ENCODE measurements at places on chromosomes 4 and X.

DNA sequence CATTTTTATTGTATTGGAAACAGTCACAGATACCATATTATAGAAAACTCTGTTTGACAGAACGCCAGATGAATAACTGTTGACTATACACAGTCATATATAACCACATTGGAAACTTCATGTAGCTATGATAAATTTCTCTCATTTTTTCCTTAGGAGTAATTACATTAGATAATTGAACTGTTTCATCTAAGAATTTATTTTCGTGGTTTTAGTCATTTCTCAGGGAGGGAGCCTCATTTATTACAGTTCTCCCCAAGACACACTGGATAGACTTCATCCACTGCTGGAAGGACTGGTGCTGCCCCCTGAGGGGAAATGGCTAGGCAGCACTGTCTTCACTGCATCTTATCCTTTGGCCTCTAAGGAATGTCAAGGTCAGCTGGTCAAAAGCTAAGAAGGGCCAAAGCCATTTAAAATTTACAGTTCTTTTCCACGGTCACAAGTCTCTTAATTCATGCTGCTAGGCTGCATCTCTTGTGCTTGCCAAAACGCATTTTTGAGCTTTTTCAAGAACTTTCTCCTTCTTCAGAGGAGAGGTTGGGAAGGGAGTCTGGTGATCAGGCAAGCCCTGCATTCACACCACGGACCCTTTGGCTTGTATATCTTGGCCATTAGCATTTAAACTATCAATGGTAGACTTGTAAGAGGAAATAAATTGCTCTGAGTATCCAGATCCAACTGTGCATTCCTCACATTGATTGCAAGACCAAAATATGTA is 145.1 kb downstream of the CBR4 start:
- no peak for DNase-seq

DNA sequence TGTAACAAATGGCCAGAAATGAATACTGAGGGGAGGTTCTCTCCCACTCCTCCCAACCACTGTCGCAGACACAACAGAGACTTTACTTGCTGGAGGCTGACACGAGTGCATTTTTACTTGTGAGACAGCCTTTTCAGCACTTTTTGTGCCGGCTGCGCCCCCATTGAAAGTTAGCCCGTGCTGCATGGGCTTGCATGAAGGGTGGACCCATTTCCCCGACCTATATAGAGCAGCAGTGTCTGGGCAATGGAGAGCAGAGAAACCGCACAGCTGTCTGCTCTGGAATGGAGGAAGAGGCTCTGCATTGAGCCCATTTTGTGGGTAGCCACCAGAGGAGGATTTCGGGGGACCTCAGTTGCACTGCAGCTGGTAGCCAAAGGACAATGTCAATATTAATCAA is 208.8 kb downstream of the UGT8 start:
- no peak for DNase-seq

- no peak for DNase-seq
These were observed 15.6 kb downstream of the LAMTOR3 start for GRCh38 chr4:99878604-99879003.

- DNase-seq: no peak
These were observed 768 bp upstream of the CDKL5 start for GRCh38 chrX:18424482-18425198.

GRCh38 chrX:48781705-48782104 is 4.7 kb upstream of the GATA1 start:
- no peak for DNase-seq

GRCh38 chr4:85420831-85421230 is 54.1 kb upstream of the ARHGAP24 start:
- DNase-seq: no peak

- DNase-seq: no peak
These were observed 17.1 kb downstream of the FBXO8 start for GRCh38 chr4:174266416-174266815.

DNA sequence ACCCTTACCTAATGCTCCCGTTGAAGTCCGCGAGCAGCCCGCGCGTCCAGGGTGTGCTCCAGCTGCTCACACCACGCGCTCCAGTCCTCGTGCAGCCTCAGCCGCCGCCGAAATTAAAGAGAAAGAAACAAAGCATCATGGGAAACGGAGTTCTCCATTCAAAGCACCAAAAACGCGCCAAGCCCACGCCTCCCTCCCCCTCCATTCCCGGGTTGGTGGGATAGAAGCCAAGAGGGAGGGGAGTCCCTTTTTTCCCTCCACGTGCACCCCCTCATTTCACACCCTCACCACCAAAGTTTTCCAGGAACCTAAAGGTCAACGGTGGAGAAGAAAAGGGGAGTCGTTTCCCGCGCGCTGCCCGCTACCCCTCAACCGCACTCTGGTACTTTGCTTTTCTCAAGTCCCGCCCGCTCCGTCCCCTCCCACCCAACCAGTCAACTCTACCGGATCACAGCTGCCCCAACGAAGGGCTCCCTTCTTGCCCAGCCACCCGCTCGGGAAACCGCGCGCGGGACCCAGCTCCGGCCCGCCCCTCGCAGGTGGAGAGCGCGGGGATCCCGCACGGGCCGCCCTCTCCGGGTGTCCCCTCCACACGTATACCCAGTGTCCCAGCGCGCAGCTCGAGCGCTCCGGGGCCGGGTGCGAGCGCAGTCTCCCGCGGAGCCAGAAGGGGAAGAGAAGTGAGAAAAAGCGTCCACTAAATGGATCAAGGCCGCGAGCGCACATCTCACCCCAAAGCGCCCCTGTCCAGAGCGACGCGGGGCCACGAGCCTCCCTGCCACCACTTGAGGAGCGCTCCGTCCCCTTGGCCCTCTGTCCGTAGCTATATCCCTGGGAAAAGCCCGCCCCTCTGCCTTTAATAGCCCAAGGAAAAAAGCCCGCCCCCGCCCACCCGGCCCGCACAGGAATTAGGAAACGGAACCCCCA is 65.1 kb upstream of the CCDC160 start:
- no peak for DNase-seq

GRCh38 chr4:158208963-158209640 is 1.2 kb upstream of the TMEM144 start:
- DNase-seq: no peak

- peak; percentile 0 for DNase-seq
These were observed 31.6 kb upstream of the IRAK1 start for GRCh38 chrX:154051201-154051810.

- DNase-seq: no peak
These were observed 48.4 kb downstream of the ARFIP1 start for GRCh38 chr4:152828122-152828521.

DNA sequence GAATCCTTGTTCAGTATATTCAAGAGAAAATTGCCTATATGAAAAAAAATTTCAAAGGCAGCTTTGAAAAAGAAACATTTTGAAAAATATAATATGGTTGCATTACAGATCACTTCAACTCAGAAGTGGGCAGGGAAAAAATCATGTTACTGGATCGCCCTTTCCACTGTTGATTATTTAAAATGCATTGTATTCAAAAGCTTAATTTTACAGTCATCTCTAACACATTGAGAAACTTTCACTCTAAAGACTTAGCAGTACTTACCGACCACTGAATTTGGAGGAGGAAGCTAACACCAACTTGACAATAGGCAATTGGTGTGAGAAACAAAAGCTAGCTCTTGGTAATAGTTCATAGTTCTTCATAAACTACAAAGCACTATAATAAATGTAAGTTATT is 101.9 kb downstream of the CEP135 start:
- DNase-seq: no peak

GRCh38 chrX:110426155-110426504 is 67.5 kb downstream of the RTL9 start:
- no peak for DNase-seq

DNA sequence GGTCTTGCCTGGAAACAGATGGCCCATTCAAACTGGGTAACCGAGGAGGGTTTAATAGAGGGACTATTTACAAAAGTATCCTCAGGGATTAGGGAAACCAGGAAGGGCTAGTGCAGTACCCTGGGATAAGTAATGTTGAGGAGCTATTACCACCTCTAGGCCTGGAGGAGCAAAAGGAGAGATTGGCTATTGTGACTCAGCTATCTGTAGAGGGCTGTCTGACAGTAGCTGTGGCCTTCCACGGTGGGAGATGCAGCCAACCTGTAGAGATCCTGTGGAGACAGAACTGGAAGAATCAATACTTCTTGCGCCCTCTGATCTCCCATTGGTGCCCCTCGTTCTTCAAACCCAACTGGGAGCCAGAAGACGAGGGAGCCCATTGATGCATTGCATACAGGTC is 34.1 kb upstream of the RPS6KA3 start:
- DNase-seq: no peak

DNA sequence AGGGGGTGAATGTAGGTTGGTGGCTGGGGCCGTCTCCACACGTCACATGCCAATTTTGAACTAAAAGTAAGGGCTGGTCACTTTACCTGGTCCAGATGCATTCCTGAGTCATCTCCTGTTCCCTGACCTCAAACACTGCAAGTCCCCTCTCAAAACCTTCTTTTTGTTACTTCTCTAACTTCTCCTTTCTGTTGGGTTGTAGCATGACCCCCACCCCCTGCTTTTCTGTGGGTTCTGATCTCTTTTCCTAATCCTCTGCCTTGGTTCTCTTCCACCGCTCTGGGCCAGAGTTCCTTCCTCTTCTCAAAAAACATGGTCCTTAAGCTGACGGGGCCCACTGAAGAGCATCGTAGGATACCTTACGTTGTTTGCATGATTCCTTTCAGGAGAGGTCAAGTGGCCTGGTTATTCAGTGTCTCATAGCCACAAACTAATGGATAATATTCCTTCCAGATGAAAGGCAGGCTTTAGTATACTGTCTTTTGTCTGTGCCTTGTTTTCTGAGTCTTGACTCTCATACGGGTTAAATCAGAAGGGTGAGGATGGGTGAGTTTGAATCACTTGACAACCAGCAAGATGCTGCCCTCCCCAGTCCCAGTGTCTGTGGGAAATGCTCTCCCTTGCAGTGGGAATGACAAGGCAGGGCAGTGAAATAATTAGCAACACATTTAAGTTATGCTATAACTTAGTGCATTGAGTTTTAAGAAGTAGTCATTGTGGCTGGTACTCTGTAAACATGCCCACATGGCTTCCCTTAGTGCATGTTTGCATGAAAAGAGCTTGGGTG is 15.1 kb downstream of the SMS start:
- no peak for DNase-seq

GRCh38 chrX:40201329-40201885 is 103.6 kb upstream of the BCOR start:
- no peak for DNase-seq

GRCh38 chr4:36164900-36165630 is 79.2 kb downstream of the ARAP2 start:
- DNase-seq: no peak

DNA sequence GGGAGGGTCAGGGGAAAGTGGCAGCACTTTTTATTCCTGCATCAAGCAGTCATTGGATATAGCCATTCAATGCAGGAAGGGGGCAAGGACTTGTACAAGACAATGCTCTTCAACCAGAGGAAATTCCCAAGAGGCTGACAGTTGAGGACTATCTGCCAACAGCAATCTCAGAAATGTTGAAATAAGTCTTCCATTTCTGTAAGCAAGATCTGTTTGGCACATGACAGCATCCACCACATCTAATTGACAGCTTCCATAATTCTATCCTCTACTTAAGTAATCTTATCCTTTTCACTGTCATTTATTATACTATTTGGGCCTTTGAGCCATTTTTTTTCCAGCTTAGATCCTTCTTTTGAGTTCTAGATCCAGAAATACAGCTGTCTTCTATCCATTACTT is 110.7 kb downstream of the CFAP299 start:
- no peak for DNase-seq

GRCh38 chr4:3291411-3291968 is 1.3 kb upstream of the RGS12 start:
- no peak for DNase-seq

GRCh38 chrX:54560411-54560810 is 30.4 kb downstream of the GNL3L start:
- DNase-seq: no peak

- DNase-seq: no peak
These were observed 8.3 kb upstream of the LNX1 start for GRCh38 chr4:53599632-53600031.

GRCh38 chr4:156792462-156793085 is 179.0 kb downstream of the PDGFC start:
- DNase-seq: no peak

- no peak for DNase-seq
These were observed 260.9 kb downstream of the GLUD2 start for GRCh38 chrX:121308276-121308805.

DNA sequence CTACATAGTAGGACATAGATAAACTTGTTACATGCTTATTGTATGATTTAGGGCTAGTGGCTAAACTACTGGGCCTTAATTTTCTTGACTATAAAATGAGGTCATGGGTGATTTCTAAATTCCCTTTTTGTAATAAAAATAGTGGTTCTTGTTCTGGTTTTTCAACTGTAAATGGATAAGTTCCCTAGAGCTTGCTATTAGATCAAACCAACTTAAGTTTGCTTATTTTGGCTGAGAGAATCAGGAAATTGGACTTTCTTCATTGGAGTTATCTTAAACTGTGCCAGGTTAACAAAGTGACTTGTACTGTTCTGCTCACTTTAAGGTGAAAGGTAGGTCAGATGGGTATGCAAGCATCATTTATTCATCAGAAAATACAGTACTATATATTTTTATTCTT is 78.3 kb downstream of the PDLIM5 start:
- no peak for DNase-seq

All from NCI-H1436 treated with DMSO at 0.1 percent for 48 hours (cell line).